Large intestine (tissue), 12 donors: ENCODE measurements at places on chromosomes 11 and 22. TPM values are rescaled to one million over a fixed set of nuclear protein-coding genes. Genes with fewer than 3 reads are reported as not detected.

DNA sequence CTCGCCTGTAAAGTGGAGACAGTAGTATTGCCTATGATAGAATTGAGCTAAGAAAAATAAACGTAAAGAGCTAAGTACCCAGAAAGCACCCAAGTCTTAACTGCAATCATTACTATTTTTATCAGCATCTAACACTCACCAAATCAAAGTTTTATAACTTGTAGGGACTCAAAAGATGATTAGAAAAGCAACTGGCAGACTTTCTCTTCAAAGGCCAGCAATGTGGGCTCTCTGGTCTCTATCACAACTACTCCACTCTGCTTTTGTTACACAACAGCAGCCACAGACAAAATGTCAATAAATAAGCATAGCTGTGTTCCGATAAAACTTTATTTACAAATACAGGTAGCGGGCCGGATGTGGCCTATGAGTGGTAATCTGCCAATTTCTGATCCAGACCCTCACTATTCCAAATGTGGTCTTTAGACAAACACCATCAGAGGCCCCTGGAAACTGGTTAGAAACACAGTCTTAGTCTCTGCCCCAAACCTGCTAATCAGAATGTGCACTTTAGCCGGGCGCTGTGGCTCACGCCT is 8.2 kb downstream of the TPST2 start:
- no peak for DNase-seq

MCAM gene
- polyA plus RNA-seq, result 50.4 TPM

DNA sequence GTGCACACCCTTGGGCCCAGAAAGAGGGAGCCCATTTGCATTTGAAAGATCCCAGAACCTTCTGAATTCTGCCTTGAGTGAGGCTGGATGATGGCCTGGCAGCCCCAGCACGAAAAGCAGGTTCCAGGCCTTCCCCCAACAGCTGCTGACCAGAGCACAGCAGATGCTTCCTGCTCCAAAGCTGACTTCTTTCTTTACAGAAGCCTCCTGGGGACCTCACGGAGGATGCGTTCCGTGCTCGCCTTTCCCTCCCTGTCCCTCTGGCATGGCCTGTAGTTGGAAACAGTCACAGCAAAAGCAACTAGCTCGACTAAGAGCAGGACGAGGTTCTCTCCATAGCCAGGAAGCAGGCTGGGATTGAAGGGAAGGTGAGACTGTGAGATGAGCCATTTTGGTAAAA is 107.7 kb upstream of the B3GAT1 start:
- no peak for DNase-seq

DNA sequence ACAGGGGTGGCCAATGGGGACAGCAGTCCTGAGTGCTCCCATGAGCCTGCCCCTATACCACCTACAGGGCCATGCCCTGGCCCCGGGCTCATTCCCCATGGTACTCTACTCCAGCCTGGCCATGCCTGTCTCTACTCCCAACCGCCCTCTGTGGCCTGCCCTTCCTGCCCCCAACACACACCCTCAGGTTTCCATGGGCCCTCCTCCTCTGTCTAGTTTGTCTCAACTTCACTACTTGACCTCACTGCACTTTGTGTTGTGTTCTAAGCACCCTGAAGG is 26.3 kb upstream of the RASL10A start:
- no peak for DNase-seq

DNA sequence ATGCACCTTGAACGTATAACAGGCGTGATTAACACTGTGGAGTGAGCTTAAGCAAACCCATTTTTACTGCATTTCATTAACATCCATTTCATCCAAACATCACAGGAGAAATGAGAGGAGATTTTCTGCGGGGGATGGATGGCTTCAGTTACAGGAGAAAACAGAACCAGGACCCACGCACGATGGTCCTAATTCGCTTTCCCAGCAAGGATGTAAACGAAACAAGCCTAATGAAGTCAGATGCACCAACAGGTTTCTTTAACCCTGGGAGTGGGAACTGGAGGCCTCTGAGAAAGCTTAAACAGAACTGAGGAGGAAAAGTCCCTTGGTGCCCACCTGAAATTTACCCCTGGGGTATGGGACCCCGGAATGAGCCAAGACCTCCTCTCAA is 2.7 kb downstream of the CADM1 start:
- no peak for DNase-seq

SLC5A4 gene
- polyA plus RNA-seq, result 2.6 TPM

APOL4 gene
- 7.8 TPM for polyA plus RNA-seq

- DNase-seq, result no peak
These were observed 2.2 kb downstream of the YIF1A start for GRCh38 chr11:66286699-66287098.

- DNase-seq, result peak; percentile 7
These were observed 17.4 kb upstream of the PRAME start for GRCh38 chr22:22576244-22576988.

- DNase-seq, result no peak
These were observed 495 bp downstream of the HYOU1 start for GRCh38 chr11:119056421-119056999.

DNA sequence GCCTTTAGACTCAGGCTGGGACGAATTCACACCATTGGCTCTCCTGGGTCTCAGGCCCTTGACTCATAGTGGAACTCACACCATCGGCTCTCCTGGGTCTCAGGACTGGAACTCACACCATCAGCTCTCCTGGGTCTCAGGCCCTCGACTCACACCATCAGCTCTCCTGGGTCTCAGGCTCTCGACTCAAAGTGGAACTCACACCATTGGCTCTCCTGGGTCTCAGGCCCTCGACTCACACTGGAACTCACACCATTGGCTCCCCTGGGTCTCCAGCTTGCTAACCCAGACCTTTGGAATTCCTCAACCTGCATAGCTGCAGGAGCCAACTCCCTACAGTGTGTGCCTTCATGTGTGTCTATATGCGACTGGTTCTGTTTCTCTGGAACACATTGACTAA is 56.7 kb downstream of the SHISAL1 start:
- DNase-seq, result no peak

DNA sequence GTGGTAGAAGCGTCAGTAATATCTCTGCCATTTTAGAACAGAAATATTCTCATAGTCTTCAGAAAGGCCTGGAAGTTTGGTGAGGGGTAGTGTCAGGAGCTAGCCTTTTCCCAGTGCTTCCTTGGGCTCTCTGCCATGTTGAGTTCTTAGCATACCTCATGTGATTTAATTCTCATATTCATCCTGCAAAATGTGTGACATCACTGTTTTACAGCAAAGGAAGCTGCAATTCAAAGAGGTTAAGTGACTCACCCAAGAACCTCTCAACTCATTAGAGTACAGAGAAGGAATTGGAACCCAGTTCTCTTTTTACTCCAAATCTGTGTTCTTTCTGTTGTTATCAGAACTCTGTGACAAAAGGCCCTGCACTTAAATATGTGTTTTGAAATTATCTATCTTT is 72.1 kb downstream of the RNF169 start:
- DNase-seq, result no peak

GRCh38 chr11:107271425-107271824 is 186.2 kb downstream of the CWF19L2 start:
- peak; percentile 25 for DNase-seq

CCDC15 gene
- polyA plus RNA-seq, result 2.5 TPM

GRCh38 chr22:27124351-27124966 is 467.1 kb downstream of the MIAT start:
- no peak for DNase-seq

NELL1 gene
- polyA plus RNA-seq, result 5.1 TPM

DNA sequence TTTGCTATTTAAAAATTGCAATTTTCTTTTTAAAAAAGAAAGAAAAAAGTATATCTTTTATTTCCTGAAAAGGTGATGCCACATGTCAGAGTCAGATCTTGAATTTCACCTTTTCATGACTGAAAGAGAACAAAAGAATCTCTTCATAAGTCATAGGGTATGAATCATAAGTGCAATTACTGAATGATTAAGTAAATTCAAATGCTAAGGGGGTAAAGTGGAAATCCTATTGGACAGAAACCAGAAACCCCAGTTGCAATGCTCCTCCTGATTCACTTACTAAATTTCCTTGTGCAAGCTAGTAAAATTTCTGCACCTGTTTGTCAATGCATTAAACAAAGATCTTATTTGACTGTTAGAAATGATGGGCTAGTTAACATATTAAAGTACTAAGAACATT is 8.2 kb upstream of the PRRG4 start:
- DNase-seq, result no peak

- peak; percentile 49 for DNase-seq
These were observed 7.5 kb downstream of the HSPA8 start for GRCh38 chr11:123054301-123055065.

DNA sequence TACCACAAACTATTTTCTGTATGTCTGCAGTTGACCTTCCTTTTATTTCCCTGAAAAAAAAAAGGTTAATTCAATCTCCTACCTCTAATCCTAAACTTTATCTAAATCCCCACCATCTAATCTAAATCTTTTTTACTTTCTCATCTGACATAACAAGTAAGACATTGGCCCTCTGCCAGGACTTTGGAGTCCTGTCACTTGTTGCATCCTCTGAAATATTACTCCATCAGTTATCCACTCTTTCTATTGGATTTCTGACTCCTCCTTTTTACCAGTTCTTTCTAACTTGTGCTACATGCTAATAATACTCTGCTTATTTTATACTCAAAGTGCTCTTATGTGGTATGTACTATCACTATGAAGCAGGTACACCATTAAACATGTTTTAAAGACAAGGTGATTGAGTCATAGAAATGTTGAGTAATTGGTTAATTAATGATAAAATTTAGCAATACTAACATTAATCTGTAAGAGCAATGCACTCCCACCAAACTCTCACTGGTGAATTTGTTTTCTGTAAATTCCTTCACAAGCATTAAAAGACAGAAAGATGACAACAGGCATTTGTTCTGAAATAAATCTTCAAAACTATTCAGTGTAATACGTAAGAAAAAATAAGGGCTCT is 914.2 kb upstream of the RAG2 start:
- DNase-seq, result no peak

FOLR1 gene
- 1.9 TPM for polyA plus RNA-seq

DNA sequence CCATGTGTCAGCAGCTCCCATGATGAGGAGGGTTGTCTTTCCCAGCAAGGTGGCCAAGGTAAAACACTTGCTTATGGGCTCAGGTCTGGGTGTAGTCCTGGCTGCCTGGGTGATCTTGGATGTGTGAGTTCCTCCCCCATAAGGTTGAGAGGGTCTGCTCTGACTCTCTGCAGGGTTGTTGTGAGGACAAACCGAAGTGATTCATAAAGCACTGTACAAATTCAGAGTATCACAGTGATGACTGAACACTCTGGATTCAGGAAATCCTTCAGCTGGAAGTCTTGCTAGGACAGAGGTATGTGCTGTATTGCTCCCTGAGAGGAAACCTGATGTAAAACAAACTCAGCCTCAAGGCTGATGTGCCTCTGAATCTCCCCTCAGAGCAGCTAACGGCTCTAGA is 220.9 kb upstream of the PITPNB start:
- no peak for DNase-seq
